Activated gamma-delta T cell (primary cell): ENCODE measurements at places on chromosomes 5 and 9.

GRCh38 chr5:86665984-86666760 lies 48.4 kb downstream of the COX7C start:
- no peak for DNase-seq

GRCh38 chr5:100771181-100771580 lies 131.9 kb downstream of the ST8SIA4 start:
- no peak for DNase-seq

DNA sequence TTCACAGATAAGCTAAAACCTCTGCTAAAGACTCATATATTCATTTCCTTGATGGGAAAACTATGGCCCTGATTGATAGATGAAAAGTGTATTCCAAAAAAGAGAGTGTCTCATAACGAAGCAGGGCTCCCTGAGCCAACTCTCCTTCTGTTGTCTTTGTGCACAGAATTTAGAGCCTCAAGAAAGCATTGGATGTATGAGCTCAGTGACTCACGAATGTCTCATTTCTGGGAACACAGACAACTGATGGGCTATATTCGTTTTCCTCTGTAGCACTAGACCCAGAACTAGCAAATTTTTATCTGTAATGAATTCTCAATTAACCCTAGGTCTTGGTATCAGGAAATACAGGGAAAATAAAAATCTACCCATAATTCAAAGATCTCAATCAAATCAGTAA lies 88.4 kb downstream of the LMNB1 start:
- DNase-seq = no peak

GRCh38 chr9:99000476-99001395 lies 57.0 kb downstream of the COL15A1 start:
- no peak for DNase-seq

DNA sequence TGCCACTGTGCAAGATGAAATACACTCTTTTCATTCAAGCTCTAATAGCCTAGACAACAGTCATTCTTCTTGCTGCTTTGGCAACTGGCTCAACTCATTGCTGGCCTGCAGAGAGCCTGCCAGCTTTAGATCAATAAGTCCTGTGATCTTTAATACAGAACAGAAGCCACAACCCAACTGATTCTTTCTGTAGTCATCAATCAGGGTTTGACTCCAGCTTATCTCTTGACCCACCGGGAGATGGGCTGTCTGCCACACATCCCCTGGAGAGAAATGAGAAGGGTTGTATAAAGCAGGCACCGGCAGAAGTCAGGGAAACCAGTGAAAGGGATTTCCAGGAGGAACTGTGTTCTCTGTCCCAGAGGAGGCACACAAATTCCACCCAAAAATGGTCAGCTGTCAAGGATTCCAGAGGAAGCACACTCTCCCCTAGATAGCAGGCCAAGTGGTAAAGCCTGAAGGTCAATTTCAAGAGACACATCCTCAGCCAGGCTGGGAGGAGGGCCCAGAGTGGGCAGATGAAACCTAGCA lies 24.5 kb downstream of the LHFPL2 start:
- DNase-seq = no peak

DNA sequence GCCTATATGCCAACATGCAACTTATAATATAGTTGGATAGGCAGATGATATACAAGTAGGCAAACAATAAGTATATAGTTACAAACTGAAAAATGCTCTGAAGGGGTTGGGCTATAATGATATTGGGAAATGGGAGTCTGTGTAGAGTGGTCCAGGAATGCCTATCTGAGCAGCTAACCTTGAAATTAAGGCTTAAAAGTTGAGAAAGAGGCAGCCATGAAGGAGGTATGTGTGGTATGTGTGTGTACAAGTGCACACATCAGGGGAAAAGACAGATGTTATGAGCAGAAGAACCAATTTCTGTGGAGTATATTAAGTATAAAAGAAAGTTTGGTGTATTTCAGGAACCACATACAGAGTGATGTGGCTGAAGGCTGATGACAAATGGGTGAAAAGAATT lies 154.9 kb upstream of the PAPPA start:
- no peak for DNase-seq

DNA sequence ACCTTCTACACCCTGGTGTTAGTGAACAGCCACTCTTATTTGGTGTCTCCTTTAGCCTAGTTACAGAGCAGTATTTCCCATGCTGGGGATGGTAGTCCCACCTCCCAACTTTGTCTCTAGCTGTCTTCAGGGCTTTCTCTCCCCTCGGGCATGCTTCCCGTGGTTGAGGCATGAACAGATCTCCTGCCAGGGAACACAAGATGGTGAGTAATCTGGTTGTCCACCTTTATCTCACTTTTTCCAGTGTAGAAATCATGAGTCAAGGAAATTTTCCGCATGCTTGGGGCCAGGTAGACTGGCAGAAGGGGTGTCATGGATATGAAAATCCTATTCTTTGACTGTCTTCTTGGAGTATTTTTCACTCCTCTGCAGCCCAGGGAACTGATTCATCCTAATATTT lies 532.9 kb downstream of the ANXA1 start:
- no peak for DNase-seq

DNA sequence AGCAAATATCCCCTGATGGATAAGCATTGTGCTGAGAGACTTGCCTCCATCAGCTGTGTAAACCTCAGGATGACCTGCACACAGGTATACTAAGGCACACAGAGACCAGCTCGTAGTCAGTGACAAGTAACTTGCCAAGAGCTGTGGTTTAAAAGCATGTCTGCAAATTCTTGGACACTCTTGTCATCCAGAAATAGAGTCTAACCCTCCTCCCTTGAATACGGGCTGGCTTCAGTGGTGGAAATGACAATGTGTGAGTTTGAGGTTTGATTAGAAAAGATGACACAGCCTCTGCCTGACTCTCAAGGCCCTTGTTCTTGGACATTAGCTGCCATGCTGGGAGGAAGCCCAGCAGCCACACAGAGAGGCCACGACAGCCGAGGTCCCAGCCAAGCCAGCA lies 114.4 kb downstream of the GADD45G start:
- DNase-seq = no peak

- DNase-seq = no peak
These were observed 452.1 kb upstream of the RGMB start for GRCh38 chr5:98321361-98321760.

- no peak for DNase-seq
These were observed 1.6 kb downstream of the SH2D3C start for GRCh38 chr9:127776924-127777289.

- no peak for DNase-seq
These were observed 58.1 kb downstream of the HSPA4 start for GRCh38 chr5:133109655-133110483.

DNA sequence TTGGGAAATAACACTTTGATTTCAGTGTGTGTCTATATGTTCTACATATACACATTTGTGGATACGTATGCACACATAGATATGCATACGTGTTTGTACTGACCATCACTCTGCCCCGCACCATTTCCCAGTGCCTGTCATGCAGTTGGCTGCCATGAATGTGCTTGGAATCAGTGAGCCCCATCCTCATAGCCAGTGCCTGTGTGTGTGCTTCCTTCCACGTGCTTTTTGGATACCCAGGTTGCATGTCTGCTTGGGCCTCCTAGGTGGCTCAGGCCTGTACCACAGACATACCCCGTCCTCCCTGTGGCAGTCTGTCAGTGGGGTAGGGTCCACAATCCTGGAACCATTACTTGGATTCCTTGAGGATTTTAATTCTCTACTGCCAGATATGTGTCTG lies 243.6 kb downstream of the FANCC start:
- no peak for DNase-seq

DNA sequence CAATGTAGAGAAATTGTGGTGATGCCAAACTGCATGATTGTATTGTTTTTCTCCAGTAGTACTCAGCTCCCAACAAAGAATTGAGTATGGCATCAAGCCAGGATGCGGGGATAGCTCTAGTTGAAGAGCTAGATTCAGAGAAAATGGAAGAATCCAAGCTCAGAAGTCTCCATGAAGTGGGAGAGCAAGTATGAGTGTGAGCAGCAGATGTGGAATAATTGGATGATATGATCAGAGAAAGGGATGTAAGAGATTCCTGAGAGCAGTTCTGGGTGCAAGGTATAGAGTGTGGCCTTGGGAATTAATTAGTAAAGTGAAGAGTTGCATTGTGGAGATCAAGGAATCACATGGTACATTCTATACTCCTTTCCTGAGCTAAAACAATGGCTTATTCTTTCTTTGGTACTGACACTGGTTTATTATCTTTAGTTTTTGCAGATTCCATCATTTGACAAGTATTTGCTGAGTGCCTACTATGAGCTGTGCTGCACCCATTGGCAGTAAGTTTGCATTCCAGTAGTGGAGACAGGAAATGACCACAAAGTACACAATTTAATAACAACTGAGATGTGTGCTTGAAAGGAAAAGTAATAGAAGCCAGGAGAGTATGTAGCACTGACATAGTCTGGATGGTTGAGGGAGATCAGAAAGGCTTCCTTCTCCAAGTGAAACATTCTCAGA lies 177.1 kb downstream of the CPLANE1 start:
- no peak for DNase-seq

DNA sequence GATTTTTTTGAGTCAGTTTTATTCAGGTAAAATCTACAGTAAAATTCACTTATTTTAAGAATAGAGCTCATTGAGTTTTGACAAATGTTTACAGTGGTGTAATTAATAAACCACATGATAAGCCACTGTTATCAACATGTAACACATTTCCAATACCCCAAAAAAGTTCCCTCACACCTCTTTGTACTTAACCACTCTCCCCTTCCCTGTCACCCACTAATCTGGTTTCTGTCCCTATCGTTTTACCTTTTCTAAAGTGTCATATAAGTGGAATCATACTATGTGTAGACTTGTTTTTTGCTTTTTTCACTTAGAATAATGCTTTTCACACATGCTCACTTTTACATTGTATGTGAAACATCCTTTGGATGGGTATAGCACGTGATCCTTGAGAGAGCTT lies 127.2 kb downstream of the KDM4C start:
- no peak for DNase-seq
